ENCODE measurements at places on chromosomes 11 and 22. TPM values are rescaled to one million over a fixed set of nuclear protein-coding genes. Genes with fewer than 3 reads are reported as not detected.

The NAALAD2 gene
- 7.9 TPM for total RNA-seq

The ZFTA gene
- total RNA-seq: 62.7 TPM

The EFCAB6 gene
- total RNA-seq: 2.7 TPM

The POU2AF3 gene
- total RNA-seq: 0.45 TPM

The USP2 gene
- not detected for total RNA-seq

The MYBPC3 gene
- not detected for total RNA-seq

The TRIM29 gene
- total RNA-seq: not detected

The PDE3B gene
- 2.8 TPM for total RNA-seq

The VPS51 gene
- 336 TPM for total RNA-seq

The GGTLC2 gene
- total RNA-seq: not detected
